Heart right ventricle (tissue), 16 donors: ENCODE measurements at places on chromosomes 6 and 20. TPM values are rescaled to one million over a fixed set of nuclear protein-coding genes. Genes with fewer than 3 reads are reported as not detected.

The MAP7 gene
- 2.1 TPM for total RNA-seq

The NKAIN4 gene
- not detected for total RNA-seq

The PSMB9 gene
- 198 TPM for total RNA-seq

The HLA-DRA gene
- 112 TPM for total RNA-seq

The TSPO2 gene
- not detected for total RNA-seq

The LINC00237 gene
- not detected for total RNA-seq

The ASIP gene
- total RNA-seq = 11.7 TPM

DNA sequence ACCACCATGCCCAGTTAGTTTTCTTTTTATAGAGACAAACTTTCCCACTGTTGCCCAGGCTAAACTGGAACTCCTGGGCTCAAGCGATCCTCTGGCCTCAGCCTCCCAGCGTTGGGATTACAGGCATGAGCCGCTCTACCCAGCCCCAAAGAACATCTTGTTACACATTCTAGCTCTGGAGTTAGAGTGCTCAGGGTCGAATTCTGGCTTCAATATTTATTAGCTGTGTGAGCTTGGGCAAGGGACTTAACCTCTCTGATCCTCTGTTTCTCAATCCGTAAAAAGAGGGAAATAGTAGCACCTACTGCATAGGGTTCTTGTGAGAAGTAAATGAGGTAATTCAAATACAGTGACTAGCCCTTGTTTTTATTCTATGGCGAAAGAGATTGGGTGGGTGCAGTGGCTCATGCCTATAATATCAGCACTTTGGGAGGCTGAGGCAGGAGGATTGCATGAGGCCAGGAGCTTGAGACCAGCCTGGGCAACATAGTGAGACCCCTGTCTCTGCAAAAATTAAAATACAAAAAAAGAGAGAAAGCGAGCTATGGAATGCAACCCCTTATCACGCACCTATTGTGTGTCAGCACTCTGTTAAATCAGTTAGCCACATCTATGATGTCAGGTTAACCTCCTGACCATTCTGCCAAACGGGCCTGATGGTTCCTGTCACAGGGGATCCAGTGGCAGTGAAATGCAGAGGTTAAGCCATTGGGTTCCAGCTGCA is 19.7 kb downstream of the BCAS4 start:
- H3K27ac ChIP-seq = no peak overlapping the region
- DNase-seq = no peak
- H3K4me3 ChIP-seq = no peak overlapping the region
- H3K4me1 ChIP-seq = peaks cover 5% of the 10 kb centered on the region
- no peaks in the 10 kb centered on the region for H3K36me3 ChIP-seq

DNA sequence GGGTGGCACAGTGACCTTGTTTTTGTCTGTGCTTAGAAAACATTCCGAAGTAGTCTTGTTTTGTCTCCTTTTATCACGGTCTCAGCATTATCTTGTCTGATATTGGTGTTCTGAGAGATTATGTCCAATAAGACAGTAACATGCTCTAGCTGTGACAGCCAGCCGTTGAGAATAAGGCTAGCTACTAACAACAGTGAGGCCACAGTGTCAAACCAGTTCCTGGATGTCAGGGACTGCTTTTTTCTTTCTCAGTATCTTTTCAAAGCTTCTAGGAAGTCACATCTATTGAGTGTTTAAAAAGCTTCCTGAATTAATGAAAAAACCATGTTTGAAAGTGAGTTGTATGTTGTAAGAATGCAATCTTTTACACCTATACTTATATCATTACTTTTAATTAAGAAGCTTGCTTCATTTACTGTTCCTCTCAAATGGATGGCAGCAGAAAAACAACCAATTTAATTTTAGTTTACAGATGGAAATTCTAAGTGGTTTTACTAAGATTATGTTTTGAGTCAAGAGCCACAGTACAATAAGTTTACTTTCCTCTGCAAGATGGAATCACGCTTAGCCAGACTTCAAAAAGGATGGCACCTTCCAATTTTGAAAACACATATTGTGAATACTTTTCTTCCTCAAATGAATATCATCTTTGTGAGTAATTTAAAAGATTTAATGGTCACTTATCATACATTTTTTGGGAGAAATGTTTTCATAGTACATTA is 53.1 kb downstream of the MAP3K7 start:
- H3K27me3 ChIP-seq = no peaks in the 10 kb centered on the region
- H3K27ac ChIP-seq = no peak overlapping the region
- peaks cover 16% of the 10 kb centered on the region for H3K4me1 ChIP-seq
- no peak overlapping the region for H3K4me3 ChIP-seq
- no peaks in the 10 kb centered on the region for H3K36me3 ChIP-seq

- H3K4me3 ChIP-seq = no peak overlapping the region
- H3K27me3 ChIP-seq = no peaks in the 10 kb centered on the region
- no peak overlapping the region for H3K27ac ChIP-seq
- no peak for DNase-seq
Observed at GRCh38 chr6:130369831-130370230, 4.0 kb downstream of the TMEM200A start.
